ENCODE measurements at places on chromosomes 4 and X. TPM values are rescaled to one million over a fixed set of nuclear protein-coding genes. Genes with fewer than 3 reads are reported as not detected.

FGB gene
- polyA plus RNA-seq, result 213 TPM

VSIG1 gene
- polyA plus RNA-seq, result 0.22 TPM

ZNF630 gene
- 3.8 TPM for polyA plus RNA-seq

DNA sequence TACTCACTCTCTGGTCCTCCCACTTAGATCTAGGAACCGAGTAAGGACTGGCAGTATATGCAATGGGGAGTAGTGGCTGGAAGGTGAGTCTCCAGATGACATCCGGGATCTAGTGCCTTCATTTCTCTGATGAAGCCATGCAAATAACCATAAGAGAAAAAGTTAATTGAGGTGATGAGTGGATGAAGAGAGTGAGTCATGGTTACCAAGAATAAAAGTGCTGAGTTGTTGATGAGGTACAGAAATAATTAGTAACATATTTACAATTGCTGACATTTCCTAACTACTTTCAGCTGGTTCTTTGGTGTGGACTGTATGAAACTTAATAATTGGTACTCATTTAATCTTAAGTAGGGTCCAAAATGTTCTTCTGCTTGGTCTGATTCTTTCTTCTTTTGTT, 146.7 kb upstream of the PITX2 start:
- no peak for DNase-seq

- no peak for DNase-seq
These were observed 77.6 kb upstream of the ITM2A start for GRCh38 chrX:79444694-79445210.

- no peak for DNase-seq
These were observed 1.4 kb downstream of the PGM2 start for GRCh38 chr4:37827802-37828321.

DNA sequence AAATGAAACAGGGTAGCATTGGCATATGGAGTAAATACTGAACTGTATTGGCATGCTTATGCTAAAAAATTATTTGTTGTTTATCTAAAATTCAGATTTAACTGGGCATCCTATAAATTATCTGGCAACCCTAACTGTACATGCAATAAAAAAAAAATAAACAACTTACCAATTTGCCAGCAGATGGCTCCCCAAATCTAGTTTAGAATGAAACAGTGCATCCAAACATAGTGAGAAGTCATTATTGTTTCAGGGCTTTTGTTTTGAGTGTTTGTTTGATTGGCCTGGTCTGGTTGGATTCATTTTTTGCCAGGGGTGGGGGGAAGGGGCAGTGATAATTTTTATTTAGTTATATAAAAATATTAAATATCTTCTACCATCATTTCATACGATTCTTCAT, 12.8 kb upstream of the NSUN7 start:
- DNase-seq, result no peak

DNA sequence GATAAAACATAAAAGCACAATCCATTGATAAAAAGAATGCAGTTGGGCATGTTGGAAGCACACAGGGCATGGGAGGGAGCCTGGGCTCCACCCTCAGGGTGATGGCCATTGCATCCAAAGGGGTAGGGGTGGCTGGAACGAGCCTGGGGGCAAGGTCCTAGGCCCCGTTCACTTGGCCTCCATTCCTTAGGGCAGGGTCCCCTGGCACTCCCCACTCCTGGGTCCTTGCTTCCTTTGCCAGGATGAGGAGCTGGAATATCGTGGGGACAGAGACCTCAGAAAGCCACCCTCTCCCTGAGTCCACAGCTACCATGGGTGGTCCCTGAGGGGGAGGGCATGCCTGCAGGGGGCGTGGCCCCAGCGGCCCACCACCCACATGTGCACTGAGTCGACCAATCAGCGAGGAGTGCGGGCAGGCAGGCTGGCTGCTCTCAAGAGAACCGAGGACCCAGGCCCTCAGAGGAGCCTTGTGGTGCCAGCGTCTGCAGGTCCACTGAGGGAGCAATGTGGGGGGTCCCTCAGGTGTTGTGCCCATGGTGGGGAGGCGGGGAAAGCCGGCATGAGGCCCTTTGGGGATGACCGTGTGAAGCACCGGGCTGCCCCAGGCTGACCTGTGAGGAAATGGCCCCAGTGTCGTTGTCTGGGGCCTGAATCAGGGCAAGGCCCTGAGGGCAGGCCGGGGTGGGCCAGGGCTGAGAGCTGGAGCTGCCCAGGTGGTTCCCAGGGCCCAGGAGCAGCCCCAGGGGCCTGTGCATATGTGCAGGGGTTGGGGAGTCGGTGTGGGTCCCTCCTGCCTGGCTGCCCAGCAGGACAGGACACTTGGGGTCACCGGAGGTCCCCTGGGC, 78.6 kb upstream of the AMELX start:
- no peak for DNase-seq

Measured in large intestine (tissue), 12 donors.